ENCODE measurements at places on chromosomes 4 and X.

DNA sequence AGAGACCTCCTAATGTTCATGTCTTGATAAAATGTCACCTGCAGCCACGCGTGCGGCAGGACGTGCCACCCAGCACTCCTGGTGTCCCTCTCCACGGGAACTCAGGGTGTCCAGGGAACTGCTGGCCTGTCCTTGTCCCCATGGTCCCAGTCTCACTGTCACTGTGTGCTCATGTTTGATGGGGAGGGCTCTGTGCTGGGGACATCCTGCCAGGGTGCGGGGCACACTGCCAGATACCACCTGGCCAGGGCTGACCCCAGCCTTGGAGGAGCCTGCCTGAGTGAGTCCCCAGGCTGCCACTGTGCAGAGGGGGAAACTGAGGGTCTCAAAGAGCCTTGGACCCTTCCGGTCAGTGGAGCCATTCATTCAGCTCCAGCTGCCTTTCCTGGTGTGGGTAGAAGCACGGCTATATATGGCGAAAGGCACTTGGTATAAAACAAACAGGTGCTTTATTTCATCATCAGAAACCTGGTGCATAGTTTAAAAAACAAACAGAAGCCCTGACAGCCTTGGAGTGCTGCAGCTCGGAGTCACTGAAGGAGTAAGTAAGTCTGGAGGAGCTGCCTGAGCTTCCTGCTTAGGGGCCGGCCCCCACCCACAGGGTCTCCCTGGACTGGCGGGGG, 33.0 kb downstream of the NOP14 start:
- DNase-seq, result no peak

DNA sequence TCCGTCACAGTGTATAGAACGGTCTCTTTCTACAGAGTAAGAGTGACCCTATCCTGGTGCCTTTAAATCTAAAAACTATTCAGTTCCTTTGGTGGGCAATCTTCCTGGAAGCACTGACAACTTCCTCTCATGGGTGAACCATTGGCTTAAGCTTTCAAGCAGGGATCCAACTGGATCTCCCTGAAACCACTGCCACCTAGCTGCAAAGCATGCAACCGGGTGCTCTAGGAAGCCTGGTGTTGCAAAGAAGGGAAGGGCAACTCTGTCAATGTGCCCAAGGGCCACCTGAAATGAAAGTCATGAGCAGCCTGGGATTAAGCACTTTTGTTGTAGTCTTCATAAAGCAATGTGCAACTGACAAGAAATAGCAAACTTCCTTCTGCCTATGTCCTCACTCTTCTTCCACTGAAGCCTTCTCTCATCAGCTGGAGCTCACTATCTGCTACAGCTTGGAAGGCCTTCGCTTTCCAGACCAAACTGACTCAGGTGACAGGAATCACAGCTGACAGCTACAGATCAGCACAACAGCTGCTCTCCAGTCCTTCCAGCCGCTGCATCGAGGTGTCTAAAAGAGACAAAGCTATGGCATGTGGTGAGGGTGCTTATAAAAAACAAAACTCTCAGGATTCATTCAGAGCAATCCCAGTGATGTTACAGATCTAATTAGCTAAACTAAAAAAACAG, 46.1 kb downstream of the SETD7 start:
- peak; percentile 27 for DNase-seq

- DNase-seq, result no peak
Observed at GRCh38 chr4:94372228-94372978, 29.8 kb upstream of the HPGDS start.

DNA sequence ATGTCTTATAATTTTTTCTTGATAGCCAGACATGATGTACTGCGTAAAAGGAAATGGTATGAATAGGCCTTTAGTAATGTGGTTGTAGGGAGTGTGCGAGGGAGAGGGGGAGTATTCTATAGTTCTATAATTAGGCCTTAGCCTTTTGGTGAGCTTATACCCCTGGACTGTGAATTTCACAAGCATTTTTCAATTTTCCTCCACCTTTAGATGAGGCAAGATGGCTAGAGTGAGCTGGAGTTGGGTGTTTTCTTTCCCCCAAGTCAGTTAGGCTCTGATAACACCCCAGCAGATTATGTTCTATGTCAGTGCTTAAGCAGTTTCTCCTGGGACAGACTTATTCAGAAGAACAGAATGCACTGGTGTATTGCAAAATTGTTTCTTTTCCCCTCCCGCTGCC, 210.2 kb upstream of the NPY2R start:
- no peak for DNase-seq

- DNase-seq, result no peak
Observed at GRCh38 chr4:188455062-188455752, 316.0 kb downstream of the TRIML1 start.
